Stimulated activated CD4-positive, alpha-beta T cell treated with anti-CD3 and anti-CD28 coated beads, Interleukin-1b, Interleukin-23, amount 100 ng/mL, for 4 hours (primary cell): ENCODE measurements at places on chromosomes 16 and 17.

DNA sequence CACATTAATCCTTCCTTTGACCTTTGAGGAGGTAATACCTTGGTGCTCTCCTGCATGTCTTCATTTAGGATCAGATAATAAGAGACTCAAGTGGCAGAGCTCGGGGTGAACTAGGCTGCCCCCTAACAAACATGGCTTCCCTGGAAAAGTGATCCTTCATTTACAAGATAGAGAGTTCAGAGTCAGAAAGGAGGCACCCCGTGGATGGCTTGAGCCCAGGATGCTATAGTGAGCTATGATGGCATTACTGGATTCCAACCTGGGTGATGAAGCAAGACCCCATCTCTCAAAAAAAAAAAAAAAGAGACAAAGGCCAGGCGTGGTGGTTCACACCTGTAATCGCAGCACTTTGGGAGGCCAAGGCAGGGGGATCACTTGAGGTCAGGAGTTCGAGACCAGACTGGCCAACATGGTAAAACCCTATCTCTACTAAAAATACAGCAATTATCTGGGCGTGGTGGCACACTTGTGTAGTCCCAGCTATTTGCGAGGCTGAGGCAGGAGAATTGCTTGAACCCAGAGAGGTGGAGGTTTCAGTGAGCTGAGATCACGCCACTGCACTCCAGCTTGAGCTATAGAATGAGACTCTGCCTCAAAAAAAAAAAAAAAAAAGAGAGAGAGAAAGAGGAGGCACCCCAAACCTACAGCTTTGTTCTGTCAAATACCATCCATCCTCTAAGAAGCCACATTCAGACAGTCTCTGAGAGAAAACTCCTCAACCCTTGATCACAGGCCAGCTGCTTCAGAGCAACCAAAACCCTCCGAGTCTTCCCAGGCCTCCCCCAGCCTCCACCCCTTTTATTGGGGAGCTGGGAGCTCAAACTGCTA is 7.4 kb downstream of the FAM117A start:
- no peak for DNase-seq

GRCh38 chr17:32492264-32492589 is 5.4 kb downstream of the CDK5R1 start:
- no peak for DNase-seq

DNA sequence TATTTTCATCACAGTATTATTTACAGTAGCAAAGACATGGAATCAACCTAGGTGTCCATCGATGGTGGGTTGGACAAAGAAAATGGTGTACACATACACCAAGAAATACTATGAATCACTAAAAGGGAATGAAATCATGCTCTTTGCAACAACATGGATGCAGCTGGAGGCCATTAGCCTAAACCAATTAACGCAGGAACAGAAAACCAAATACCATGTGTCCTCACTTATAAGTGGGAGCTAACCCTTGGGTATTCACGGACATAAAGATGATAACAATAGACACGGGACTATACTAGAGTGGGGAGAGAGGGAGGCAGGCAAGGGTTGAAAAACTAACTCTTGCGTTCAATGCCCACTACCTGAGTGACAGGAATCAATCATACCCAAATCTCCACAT is 41.0 kb downstream of the MRPS23 start:
- DNase-seq = no peak

DNA sequence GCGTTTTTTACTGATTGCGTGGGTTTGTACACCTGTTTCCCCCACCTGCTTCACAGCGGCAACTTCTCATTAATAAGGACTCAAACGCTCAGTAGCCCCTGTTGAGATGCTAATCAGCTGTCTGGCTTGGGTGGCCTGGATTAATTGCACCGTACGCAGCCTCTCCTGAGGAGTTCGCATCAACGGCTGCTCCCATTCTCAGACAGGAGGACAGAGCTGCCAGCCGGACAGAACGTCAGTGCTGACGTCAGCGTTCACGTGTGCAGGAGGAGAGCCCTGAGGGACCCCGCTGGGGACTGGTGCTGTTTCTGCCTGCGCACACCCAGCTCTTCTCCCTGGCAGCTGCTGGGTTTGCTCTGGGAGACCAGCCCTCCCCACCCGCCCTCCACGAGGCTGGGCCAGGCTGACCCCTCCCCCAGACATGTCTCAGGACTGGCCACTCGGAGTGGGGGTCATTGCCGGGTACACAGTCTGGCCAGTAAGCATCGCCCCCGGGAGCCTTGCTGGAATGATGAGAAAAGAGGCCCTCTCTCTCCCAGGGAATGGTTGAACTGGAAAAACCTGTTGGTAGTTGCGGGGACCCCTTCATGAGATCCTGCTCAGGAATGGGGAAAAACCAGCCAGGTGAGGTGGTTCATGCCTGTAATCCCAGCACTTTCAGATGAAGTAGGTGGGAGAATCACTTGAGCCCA is 5.7 kb upstream of the BANP start:
- no peak for DNase-seq

- no peak for DNase-seq
Measured at GRCh38 chr17:20074001-20074400, 64.8 kb downstream of the SPECC1 start.

GRCh38 chr17:14950216-14950615 is 314.9 kb downstream of the PMP22 start:
- no peak for DNase-seq

DNA sequence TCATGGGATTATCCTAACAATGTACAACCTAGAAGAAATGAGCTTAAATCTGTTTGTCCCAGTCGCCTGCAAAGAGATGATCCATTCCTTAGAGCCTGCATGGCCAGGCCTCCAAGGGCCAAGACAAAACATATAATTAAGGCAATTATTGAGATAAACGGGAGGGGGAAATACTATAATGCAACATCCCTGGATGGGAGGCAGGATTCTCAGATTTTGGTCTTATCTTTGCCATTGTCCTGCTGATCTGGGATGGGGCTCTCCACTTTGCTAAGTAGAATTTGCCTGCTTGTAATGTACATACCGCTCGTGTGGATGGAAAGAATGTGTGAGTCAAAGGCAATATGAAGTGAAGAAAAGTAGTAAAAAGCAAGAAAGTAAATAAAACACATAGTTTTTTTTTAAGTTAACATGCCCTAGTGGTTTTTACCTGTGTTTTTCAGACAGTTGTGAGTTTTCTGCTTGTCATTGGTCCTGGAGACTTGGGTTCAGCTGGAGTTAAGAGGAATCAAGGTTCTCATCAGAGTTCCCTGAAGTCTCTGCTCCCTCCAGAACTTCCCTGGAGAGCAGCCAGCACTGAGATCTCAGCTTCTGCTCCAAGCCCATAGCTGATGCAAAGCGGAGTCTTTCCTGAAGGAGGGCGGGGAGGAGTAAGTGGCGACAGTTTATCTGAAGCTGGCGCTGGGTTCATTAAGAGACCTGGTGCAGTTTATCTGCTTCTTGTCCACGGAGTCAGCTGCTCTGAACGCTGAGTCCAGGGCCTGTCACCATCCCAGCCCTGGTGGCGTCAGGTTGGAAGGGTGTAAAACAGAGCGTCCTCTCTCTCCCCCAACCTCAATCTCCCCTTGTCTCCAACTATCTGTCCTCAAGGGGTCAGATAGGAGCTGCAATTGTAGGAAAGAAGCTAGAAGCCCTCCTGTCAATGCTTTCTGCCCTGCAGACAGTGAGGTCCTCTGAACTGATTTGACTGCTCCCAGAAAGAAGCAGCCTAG is 30.1 kb downstream of the HOXB1 start:
- no peak for DNase-seq

DNA sequence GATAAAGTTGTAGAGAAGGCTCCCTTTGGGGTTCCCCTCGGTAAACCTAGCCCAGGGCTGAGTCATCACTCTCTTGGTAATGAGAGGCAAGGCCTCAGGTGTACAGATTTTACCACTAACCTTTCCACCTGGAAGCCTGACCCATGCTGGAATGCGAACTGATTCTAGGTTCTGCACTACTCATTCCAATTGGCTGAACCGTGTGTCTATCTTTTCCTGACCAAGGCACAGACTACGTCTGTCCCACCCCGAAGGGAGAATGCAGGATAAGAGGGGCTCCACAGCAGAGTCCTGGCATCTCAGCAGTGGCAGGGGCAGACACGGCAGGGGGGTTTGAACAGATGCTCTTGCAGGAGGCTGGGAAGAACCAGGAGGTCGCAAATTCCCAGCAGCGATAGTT is 65.4 kb upstream of the B4GALNT2 start:
- DNase-seq = no peak
